ENCODE measurements at places on chromosomes 11 and 22.

GRCh38 chr22:27386186-27386585, 415.4 kb downstream of the MN1 start:
- no peak for DNase-seq

DNA sequence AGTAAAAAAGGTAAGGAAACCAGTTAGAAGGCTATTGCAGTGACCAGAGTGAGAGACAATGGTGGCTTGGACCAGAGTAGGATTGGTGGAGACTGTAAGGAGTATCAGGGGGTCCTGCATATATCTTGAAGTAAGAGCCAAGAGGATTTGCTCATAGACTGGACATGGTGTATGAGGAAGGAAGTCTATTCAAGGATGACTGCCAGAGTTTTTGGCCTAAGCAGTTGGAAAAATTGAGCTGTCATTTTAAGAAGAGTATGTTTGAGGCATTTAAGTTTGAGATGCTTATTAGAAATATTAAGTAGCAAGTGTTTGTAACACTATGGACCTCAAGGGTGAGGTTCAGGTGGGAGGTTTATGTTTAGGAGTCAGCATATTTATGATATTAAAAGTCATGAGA, 596.6 kb downstream of the METTL15 start:
- DNase-seq = no peak

- DNase-seq = no peak
These were observed 76.7 kb upstream of the KCNQ1OT1 start for GRCh38 chr11:2776351-2777061.

GRCh38 chr11:119912229-119912628, 183.2 kb upstream of the NECTIN1 start:
- DNase-seq = no peak

DNA sequence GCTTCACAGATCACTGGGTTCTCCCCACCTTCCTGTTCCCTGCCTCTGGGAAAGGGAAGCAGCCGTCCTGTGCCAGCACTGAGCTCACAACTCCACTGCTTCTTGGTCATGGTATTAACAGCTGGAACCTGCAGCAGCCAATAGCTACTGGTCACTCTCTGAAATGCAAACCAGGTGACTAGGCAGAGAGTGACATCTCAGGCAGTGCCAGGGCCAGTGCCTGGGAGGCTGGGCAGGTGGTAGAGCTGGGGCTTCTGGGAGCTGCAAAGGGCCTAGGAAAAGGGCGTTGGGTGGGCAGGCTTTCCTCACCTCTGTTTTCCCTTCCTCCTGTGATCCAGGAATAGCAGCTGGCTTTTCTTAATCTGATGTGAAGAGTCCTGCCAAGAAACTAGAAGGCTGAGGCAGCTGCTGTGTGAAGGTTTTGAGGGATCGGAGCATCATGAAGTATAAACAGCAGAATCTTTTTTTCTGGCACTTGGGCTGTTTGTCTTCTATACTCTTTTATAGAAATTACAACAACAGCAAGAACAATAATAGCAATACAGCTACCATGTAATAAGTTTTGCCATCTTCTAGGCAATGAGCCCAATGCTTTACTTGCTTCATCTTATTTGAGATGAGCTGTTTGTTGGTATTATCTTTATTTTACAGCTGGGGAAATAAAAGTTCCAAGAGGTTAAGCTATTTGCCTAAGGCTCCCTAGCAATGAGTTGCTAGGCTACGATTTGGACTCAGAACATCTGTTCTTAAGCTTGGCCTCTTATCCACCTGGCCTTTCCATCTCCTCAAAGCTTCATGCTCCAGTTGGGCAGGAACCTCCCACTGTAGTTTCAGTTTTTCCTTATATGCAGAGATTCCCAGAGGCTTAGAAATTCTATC, 22.0 kb upstream of the CD44 start:
- no peak for DNase-seq

DNA sequence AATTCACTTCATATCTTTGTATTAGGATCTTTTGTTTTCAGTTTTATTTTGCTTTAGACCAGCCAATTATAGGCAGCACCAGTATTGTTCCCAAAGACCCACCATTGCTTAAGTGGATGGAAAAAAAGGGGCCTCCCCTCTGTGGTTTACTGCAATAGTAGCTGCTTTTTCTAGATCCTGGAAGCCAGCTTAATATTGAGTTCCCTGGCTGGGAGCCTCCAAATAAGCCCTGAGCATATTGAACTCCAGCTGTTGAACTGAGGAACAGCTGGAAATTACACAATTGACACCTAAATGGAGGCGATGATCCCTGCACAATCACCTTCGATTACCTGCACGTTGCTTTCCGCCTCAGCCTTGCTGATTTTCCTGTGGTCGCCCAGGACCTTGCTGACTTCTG, 576.0 kb downstream of the SOX6 start:
- DNase-seq = no peak

DNA sequence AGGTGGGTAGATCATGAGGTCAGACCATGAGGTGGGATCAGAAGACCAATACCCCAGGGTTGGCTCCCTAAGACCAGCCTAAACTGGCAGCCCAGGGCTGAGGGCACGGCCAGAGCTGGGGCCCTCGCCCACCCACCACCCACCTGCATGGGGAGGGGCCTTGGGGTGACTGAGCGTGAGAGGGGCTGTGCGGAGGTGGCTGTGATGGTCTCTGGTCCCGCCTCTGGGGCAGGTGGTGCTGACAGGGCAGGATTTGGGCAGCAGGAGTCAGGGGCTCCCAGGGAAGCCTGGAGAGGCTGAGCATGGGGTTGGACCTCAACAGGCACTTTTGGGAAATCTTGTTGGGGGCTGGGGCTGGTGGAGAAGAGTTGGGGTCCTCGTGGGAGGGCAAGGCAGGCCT, 39.8 kb upstream of the MUC5AC start:
- DNase-seq = no peak

DNA sequence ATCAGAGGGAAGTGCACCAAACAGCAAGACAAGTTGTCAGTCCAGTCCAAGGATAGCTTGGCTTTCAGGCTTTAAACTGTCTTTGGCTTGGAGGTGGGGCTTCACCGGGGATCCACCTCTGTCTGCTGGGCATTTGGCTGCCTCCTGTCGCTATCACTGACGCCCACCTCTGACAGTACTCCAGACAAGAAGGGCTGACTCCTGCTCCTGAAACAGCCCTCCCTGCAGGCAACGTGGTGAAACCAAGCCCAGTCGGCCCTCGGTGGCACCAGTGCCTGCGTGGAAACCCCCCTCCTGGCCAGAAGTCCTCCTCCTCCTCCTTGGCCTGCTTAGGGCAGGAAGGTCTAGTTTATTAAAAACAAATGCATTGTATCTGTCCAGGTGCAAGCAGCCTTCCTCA, 16.9 kb downstream of the DHCR7 start:
- DNase-seq = no peak

GRCh38 chr11:133198438-133198837, 333.9 kb downstream of the OPCML start:
- DNase-seq = no peak
